GOT3 (cell line): ENCODE measurements at places on chromosomes 6 and 20.

DNA sequence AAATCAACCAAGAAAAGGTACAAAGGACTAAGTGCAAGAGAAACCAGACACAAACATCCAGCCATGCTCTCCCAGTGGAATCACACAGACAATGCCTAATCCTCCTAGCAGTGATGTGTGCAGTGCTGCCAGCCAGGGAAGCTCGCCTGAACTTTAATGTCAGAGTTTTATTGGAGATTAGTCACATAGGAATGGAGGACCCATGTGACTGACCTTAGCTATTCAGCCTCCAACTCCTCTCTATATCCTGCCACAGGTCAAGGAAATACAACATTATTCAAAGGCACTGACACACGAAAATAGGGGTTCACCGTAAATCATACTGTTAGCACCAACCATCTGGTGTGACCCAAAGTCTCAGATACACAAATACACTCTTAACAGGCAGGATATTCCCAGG is 684.6 kb downstream of the DOK5 start:
- no peak for DNase-seq

GRCh38 chr6:114342826-114343781 is at the start of gene HS3ST5:
Gene HS3ST5, minus strand, starts transcription at chr6:114343023. Its CDS starts 280,178 bp downstream, at chr6:114062845.
- no peak for DNase-seq

- no peak for DNase-seq
These were observed 755.7 kb downstream of the HDGFL1 start for GRCh38 chr6:23325065-23325464.

GRCh38 chr6:169498916-169499513 is 202.8 kb downstream of the WDR27 start:
- no peak for DNase-seq

DNA sequence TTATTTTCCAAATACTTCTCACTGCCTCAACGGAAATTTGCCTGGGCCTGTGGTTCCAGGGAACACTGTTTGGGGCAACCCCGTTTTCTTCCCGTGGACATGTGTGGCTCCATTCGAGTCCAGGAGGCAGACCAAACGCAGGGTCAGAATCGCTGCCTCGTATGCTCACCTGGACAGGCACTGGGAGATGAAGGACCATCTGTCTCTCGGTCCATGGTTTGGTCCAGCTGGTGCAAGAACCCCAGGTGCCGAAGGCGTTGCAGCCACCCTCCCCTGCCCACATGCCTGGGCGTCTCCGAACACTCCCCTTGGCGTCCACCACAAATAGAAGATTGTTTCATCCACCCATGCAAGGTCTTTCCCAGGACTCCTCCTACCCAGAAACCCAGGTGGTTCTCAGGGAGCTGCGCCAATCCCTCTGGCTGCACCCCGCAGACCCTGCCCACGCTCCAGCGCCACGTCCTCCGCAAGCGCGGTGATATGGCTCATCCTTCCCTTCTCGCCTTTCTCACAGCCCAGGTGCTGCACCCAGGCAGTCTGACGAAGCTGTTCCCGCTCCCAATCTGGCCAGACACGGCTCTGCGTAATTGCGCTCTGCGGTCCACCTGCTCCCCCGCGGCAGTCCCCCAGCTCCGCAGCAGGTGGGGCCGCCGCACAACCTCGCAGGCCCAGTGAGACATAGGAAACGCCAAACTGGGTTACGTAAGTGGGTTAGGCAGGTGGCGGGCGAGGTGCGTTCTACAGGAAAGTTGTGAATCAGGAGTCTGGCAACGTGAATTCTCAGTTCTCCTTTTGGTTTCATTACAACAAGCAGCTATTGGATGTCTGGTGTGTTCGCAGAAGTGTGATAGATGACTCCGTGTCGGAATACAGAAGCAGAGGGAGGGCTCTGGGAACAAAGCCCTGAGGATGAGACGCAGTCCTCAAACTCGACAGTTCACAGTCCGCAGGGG is 146.2 kb upstream of the ECI2 start:
- DNase-seq: no peak

DNA sequence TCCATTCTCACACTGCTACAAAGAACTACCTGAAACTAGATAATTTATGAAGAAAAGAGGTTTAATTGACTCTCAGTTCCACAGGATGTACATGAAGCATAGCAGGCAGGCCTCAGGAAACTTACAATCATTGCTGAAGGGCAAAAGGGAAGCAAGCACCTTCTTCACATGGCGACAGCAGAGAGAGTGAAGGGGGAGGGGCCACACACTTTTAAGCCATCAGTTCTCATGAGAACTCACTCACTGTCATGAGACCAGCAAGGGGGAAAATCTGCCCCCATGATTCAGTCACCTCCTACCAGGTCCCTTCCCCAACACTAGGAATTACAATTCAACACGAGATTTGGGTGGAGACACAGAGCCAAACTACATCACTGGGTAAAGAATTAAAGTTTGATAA is 12.5 kb upstream of the ENPP1 start:
- no peak for DNase-seq

GRCh38 chr6:71457929-71458328 is 169.3 kb downstream of the OGFRL1 start:
- no peak for DNase-seq

DNA sequence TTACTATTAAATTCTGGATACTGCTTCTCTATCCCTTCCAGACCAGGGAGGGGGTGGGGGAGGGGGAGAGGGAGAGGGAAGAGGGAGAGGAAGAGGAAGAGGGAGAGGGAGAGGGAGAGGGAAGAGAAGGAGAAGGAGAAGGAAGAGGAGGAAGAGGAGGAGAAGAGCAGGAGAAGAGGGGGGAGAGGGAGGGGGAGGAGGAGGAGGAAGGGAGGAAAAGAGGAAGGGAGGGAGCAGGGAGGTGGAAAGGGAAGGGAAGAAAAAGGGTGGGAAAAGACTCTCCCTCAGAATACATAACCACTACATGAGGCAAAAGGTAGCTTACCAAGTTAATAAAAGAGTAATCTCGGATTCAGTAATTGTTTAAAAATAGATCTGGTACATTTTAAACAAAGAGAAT is 46.0 kb downstream of the FAM184A start:
- DNase-seq: no peak

DNA sequence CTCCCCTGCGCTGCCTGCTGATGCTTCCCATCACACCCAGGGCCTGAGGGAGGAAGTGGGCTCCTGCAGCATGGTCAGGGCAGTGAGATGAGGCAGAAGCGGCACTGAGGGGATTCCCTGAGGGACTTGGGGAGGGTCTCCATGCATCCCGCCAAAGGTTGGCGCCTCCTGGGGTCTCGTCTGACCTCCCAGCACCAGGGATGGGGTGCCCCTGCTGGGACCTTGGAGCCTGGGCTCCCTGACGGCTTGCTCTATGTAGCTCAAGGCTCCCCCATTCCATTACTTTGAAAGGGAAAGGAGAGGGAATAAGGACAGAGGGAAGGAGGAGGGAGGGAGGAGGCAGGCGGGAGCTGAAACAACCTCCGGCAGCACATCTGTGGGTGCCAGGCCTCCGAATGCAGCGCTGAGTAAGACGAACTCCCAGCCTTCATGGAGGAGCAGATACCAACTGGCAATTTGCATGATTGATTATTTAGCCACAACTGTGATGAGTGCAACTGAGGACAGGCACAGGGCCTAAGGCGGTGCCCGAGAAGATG is 259.3 kb downstream of the ERMARD start:
- no peak for DNase-seq

- no peak for DNase-seq
These were observed 3.7 kb downstream of the POU3F2 start for GRCh38 chr6:98838032-98838431.

DNA sequence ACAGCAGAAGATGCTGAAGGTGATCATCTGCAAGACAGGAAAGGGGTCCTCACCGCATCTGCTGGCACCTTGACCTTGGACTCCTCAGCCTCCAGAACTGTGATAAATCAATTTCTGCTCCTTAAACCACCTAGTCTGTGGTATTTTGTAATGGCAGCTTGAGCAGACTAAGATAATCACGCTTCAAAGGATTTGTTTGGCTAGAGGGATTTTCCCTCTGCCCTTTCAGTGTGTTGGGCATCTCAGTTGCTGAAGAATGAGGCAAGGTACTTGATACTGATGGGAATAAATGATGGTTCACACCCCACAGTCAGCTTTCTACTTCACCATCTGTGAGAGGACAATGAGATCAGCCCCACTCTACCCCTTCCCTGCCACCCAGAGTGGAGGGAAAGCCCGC is 60.2 kb downstream of the ADAT2 start:
- DNase-seq: no peak

GRCh38 chr6:22956029-22956681 is 386.8 kb downstream of the HDGFL1 start:
- DNase-seq: no peak

GRCh38 chr20:62445553-62446340 is 18.4 kb upstream of the RBBP8NL start:
- no peak for DNase-seq

DNA sequence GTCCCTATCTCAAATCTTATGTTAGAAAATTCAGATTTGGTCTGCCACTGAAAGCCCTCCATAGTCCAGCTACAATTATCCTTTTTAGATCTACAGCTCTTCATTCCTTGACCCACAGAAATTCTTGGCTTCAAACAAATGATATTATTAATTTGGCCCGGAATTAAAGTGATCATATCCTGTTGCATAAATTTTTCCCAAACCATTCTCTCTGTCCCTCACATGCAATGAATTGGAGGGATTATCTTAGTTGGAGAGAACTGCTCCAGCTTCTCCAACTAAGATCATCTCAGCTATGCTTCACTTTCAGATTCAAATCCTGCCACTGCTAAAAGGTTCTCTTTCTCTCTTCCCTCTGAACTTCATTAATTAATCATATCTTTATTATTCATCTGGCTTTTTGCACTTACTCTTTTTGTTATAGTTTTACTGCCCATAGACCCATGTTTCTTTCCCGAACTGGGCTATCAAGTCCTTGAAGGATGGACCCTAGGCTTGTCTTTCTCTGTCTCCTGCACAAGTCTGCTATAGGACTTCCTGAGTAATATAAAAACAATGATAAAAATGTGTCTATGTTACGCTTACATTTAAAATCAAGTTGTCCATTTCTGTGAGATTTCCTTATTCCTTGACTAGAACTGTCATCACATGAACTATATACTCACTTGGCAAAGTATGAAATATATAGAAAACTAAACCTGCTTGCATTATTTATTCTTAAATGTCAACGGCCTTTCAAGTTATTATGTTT is 493.9 kb upstream of the MARCKS start:
- no peak for DNase-seq

GRCh38 chr6:12490904-12491571 is 200.9 kb downstream of the EDN1 start:
- no peak for DNase-seq

- no peak for DNase-seq
These were observed 3.9 kb upstream of the TMEM244 start for GRCh38 chr6:129865013-129865412.

DNA sequence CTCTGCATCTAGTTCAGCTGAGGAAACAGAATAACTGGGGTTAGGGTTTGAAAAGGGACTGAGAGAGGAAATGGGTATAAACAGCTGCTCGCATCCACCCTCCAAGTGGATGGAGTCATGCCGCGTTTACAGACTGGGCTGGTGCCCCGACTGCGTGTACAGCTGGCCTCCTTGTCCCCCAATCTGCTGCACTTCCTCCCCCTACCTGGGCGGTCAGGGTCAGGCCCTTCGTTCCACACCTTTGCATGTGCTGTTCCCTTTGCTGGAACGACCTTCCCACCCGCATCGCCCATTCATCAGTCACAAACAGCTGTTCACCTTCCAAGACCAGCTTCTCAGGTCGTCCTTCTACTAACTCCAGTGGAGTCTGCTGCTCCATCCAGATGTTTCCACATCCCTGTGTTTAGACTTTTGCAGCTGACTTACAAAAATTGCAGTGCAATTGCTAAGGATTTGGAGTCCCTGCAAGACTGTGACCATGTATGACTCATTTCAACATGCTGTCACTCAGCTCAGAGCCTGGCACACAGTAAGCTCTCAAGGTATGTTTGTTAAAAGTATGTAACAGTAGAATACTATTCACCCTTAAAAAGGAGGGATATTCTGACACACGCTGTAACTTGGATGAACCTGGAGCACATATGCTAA is 129.3 kb downstream of the DTNBP1 start:
- no peak for DNase-seq

GRCh38 chr20:9458138-9458796 is 56.1 kb upstream of the LAMP5 start:
- DNase-seq: no peak

DNA sequence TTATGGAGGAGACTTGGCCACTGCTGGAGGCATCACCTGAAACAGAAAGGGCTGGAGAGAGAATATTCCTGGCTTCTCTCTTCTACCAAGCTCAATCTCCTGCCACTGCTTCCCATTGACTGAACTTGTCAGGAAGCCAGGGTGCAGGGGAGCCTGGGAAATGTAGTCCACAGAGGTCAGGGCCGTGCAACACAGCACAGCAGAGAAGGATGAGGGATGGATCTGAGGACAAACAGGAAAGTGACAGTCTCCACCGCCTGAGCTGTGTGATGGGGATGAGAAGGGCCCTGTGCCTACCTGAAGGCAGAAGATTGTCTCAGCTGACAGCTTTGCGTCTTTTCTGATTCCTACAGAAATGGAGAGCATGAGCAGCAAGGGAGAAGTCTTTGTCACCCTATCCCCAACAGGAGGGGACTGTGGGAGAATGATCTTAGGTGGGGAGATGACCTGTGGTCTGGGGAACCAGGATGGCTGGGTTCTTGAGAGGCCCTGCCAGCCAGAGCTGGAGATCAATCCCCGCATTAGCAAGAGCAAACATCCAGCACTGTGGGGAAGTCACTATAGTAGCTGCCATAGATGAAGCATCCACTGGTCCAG is 114.2 kb downstream of the SNX5 start:
- no peak for DNase-seq

GRCh38 chr6:143232849-143233248 is 172.2 kb downstream of the AIG1 start:
- DNase-seq: peak; percentile 3

DNA sequence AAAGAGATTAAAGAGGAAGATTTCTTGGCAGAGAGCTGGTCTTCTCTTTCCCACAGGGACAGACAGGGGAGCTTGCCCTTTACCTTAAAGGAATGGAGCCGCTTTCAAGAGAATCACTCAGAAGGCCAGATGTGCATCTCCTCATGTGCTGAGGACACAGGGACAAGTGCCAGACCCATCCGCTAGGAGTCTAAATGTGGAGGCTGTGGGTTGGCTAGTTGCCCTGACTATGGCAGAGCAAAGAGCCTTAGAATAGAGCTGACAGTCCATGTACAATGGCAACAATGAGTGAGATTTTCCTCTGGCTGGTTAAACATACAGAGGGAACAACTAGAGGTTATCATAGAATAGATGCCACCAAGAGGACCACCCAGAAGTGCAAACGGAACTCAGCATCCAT is 7.3 kb upstream of the DOK5 start:
- no peak for DNase-seq
